ENCODE measurements at places on chromosomes 13 and 19.
A peak's percentile ranks its signal among the peaks of the same experiment; 100 is the strongest.

DNA sequence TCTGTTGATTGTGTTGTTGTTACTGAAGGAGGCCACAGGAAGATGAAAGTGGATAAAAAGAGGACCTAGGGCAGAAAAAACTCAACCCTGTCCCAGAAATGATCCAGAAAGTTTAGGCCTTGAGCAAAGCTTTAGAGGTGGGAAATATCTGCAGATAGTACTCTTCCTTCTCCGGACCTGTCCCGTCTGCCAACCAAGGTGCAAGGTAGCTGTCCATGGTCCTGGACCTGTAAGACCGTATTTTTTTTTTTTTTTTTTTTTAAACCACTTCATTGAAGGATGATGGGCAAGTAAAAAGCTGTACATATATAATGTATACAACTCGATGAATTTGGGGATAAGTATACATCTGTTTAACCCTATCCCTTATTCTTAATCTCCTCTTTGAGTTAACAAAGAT, 225.9 kb downstream of the OLFM4 start:
- DNase-seq: no peak

GRCh38 chr19:2059422-2060201, 8.6 kb upstream of the MKNK2 start:
- no peak for DNase-seq

DNA sequence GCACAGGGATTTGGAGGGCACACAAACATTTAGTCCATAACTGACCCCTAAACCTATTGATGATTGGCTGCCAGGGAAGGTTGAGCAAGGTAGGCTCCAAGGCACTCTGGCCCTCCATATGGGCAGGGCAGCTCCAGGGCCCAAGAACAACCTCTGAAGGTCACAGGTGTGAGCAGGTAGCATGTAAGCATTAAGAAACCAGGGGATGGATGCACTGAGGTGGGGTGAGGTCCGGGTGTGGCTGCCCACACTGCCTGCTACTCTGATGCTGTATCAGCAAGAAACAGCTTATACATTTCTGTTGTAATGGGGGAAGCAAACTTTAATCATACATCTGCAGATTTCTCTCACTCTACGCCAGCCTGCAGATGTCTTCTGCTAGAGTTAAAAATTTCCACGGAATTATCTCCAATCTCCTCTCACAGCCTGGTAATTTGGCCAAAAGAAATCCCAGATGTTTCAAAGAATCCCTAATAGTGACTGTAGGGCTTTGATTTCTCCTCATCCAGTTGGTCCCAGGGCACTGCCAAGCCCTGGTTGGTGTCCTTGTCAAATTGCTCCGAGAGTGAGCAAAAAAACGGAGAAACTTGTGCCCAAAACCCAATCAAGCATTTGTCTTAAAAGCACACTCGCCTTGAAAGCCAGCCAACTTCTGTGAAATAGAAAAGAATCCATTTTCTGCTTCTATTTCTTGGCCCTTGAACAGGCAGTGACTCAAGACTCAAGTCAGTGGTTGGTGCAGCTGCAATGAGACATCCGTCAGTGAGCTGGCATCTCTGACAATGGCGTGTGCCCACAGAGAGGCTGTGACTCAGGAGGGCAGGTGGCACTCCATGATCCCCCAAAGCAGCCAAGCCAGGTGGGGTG, 72.5 kb upstream of the MRI1 start:
- peak; percentile 63 for DNase-seq

DNA sequence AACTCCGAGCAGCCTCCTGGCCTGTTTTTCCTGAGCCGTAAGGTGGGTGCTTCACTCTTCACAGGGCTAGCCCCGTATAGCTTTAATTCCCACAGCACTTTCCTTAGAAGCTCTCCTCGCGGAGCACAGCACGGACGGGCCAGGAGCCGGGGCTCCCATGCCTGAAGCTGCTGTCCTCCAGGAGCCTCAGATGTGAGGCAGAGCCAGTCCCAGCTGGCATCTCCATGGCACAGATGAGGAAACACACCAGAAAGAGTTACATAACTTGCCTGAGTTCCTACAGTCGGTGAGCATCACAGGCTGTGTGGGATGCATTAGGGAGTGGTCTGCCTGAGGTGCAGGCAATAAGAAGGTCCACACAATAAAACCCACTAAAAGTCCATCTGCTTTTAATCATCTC, 118.5 kb downstream of the ATP8A2 start:
- no peak for DNase-seq

DNA sequence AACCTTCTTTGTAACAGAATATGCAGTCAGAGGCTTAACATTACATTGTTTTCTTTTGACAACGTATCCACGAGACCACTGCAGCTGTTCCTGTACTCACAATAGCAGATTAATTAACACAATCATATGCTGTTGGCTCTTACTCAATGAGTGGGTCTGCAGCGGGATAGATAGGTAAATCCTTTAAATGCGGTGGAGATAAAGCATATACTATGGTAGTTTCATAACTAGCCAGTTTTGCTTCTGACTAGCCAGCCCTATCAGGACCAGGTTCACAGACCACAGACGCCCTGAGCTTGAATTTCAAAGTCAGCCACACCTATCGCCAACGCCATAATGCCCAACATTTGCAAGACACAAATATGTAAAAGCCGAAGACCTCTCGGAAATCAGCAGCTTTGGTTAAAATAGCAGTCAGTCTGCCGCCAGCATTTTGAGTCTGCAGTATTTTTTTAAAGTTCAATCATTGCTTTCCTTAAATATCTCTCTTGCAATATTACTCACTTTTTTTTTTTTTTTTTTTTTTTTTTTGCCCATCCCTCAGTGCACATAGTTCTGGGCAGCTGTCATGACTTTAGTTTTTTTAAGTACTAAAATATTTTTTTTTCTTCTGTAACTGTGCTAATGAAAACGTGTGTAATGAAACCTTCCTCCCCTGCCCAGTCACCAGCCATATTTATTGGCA, 120.5 kb downstream of the ZNF536 start:
- no peak for DNase-seq

All from frontal cortex (tissue), 4 donors.